CD4-positive, alpha-beta T cell treated with Interleukin-17A for 1 hour (primary cell): ENCODE measurements at places on chromosomes 4 and X.

- DNase-seq, result no peak
These were observed 31.4 kb upstream of the ARSH start for GRCh38 chrX:2974961-2975360.

- peak; percentile 28 for DNase-seq
These were observed 71.5 kb downstream of the SLC16A2 start for GRCh38 chrX:74492720-74493201.

- peak; percentile 72 for DNase-seq
These were observed 318.9 kb upstream of the GATB start for GRCh38 chr4:152079543-152080293.

- DNase-seq, result no peak
These were observed 176.5 kb downstream of the GBA3 start for GRCh38 chr4:22869235-22869634.

DNA sequence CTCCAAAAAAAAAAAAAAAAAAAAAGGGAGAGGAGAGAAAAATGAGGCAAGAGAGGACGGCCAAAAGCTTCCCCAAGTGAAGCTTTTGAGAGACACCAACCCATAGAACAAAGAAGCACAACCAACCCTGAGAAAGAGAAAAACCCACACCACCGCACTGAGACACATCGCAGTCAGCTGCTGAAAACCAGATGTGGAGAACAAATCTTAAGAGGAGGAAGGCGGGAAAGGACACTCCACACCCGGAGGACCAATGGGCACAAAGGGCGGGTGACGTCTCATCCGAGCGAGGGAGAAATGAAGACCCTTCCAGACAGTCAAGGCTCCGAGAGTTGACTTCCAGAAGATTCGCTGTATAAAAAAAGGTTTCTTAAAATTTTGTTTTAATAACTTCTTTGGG is 112.1 kb downstream of the AFAP1 start:
- DNase-seq, result no peak

GRCh38 chr4:159298502-159298901 is 195.6 kb downstream of the RAPGEF2 start:
- DNase-seq, result no peak

- no peak for DNase-seq
These were observed 30.1 kb downstream of the RASSF6 start for GRCh38 chr4:73589887-73590801.

- DNase-seq, result no peak
These were observed 213.6 kb downstream of the CPE start for GRCh38 chr4:165592386-165592785.

GRCh38 chr4:73776321-73776729 is 36.0 kb downstream of the CXCL8 start:
- DNase-seq, result no peak

- no peak for DNase-seq
These were observed 185.6 kb upstream of the S100G start for GRCh38 chrX:16464369-16464768.

DNA sequence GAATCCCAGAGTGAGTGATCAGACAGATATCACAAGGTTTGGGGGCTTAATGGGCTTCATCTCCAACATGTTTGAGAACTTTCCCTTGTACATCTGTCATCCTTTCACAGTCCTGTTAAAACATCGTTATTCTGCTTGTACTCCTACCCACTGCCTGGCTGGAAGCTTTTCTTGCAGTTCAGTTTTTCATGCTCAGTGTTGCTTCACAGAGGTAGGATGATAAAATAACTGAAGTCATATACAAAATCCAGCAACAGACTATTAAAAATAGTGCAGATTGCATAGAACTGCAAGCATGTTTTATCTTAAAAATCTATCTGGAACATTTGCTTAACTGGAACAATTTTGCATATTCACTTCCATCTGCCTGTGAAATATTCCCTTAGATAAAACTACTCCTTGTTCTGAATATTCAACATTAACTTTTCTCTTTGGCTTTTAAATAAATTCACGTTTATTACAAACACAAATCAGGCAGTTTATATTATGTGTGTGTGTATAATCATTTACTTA is 579.6 kb upstream of the IGFBP7 start:
- DNase-seq, result no peak

DNA sequence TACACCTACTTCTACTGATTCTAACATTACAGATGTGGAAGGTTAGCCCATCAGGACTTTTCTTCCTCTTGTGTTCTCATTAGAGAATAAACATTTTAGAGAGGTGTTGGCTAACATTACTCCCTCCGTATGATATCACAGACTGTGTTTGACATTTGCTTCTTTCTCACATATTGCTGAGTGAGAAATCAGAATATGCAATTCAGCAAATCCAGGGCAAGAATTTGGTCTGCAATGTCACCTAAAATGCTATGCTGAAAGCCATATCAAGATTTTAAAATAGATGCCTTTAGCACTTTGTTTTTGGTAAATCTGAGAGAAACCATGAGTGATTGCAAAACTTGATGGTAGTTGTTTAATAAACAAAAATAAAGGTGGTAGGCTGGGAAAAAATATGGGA is 319.1 kb downstream of the C4orf33 start:
- DNase-seq, result no peak

DNA sequence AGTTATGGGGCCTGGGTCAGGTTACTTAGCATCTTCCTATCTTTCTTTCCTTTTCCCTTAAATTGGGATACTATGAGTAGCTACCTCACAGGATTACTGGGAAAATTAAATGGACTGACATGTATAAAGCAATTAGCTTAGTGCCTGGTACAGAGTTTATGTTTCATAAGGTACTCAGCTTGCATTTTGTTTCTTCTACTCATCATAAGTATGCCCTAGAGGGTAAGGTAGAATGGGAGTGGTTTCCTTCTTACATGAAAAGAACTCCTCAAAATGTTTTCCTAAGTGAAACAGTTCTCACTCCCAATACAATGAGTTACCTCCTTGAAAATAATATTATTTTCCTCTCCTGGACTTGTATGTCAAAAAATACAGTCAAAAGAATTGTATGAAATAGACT is 75.7 kb downstream of the NPFFR2 start:
- DNase-seq, result no peak

DNA sequence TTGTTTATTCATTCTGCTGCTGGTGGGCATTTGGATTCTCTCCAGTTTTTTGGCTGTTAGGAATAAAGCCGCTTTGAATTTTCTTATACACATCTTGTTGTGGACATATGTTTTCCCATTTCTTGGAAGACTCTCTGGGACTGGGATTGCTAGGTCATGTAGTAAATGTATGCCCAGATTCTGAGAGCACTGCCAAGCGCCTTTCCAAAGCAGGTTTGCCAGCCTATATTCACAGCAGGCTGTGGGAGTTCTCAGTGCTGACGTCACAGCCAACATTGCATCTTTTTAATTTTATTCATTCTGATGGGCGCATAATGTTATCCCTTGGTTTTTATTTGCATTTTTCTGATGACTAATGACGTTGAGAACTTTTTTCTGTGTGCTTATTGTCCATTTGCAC is 24.1 kb downstream of the TMEM271 start:
- DNase-seq, result no peak

GRCh38 chrX:69959712-69960111 is 90.0 kb downstream of the AWAT2 start:
- DNase-seq, result no peak

DNA sequence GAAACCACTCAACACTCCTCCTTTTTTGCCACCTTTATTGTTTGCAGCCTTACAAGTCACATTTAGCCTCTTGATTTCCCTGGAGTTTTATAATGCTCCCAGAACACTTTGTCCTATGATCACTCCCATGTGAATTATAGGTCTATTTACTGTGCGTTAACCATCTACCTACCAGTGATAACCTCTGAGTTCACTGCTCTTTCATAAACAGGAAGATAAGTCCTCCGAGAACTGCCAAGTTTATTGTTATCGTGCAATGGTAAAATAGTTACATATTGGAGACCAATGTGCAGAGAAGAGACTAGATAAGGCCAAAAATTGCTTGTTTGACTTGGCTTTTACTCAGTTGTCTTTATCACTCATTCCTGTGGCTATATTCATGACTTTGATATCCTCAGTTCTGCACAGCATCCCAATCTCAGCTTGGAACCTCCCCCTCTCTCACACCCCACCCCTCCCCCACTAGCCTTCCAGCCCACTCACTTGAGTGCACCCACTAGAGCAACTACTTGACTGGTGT is 12.9 kb upstream of the NUDT9 start:
- no peak for DNase-seq

DNA sequence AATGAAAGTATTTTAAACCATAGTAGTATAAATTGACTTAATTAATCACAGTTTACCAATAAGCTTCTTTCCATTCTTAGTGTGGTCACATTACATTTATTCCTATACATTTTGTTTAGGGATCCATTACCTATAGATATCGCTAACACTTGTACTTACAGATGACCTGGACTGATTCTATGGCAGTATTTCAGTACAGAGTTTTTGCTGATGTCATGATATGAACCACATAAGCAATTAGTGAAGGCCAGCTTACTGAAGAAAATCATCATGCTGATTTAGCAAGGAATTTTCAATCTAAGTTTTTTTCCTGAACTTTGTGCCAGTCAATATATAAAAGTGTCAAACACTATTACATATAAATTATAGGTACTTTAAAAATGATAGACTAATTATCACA is 113.4 kb upstream of the HPGD start:
- no peak for DNase-seq

GRCh38 chr4:146507632-146508031 is 14.1 kb downstream of the SLC10A7 start:
- DNase-seq, result no peak

- peak; percentile 74 for DNase-seq
These were observed 45.9 kb upstream of the PGM2 start for GRCh38 chr4:37780444-37781130.

- DNase-seq, result peak; percentile 58
These were observed 35.3 kb downstream of the FRMD7 start for GRCh38 chrX:132092439-132093065.

- no peak for DNase-seq
These were observed 2.7 kb downstream of the ELOVL6 start for GRCh38 chr4:110195561-110196205.

- DNase-seq, result no peak
These were observed 314.9 kb upstream of the SMIM31 start for GRCh38 chr4:164439037-164439436.

- DNase-seq, result peak; percentile 43
These were observed 80.2 kb upstream of the CBLL2 start for GRCh38 chrX:22192419-22193060.

DNA sequence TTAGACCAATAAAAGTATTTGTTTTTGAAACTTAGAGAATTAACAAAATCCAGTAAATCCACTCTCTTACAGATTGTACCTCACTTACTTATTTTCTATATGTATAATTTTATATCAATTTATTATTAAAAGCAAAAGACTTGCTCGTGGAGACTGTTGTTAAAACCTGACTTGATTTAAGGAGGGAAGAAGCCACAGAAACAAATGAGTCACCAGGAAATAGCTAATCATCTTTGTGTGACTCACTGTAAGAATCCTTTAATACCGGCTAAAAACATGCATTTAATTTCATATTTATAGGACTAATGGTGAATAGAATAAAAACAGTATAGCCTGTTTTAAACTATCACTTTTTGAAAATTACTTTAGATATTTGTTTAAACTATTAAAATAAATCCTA is 29.9 kb upstream of the UBE2NL start:
- DNase-seq, result no peak

- no peak for DNase-seq
These were observed 379.7 kb downstream of the SPRY1 start for GRCh38 chr4:123776267-123776666.

DNA sequence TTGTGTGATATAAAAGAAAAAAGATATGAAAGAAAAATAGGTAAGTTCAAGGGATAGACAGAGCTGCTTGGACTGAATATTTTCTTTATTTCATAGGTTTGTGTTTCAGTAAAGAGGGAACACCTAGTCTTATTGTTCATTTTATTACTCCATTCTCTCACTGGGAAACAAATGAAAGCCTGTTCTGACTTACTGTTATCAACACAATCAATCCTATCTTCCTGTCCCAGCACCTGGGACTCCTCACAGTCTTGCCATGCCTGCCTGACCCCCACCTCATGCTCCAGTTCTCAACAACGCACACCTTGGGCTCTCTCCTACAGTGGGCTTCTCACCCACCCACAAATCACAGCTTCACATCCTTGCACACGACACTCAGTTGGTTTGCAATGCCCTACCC is 189.5 kb downstream of the PRDM5 start:
- DNase-seq, result no peak

DNA sequence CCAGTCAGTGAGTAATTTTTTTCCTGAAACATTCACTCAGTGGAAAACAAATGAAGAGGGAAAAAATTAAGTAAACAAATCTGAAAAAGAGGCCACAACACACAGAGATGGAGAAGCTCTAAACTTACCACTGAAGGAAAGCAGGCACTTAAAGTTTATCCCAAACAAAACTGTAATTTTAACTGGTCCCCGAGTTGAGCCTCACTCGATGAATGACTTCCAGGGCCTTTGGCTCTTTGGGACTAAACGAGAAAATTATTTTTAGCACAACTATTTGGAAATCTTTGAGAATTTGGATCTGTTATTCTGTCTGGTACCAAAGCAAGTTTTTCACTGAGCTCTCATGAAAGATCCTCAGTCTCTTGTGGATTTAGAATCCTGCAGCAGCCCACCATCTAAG is at the start of gene C1QTNF7:
Gene C1QTNF7, plus strand, starts transcription at position 333 of the 400 bp plus-strand sequence. CDS start 7,711 bp downstream, outside the sequence.
- no peak for DNase-seq

- DNase-seq, result no peak
These were observed 216.3 kb upstream of the LEF1 start for GRCh38 chr4:108385076-108385475.

DNA sequence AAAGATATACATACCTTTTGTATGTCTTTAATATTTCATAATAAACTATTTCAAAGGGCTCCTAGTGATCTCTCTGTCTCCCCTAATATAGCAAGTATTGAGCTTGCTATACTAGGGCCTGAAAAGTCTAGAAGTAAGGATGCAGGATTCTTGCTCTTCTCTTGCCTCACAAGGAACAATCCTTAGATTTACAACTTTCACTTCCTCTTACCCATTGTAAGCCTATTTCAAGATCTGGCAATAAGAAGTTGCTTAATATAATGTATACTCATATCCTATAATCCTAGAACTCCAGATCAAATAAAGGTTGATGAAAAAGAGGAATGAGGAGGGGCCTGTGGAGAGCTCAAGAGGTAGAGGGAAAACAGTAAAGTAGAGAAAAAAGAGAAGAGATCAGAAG is 40.8 kb upstream of the CHRDL1 start:
- DNase-seq, result no peak

GRCh38 chrX:3455796-3456195 is 109.3 kb upstream of the MXRA5 start:
- no peak for DNase-seq

- DNase-seq, result no peak
These were observed 314.0 kb downstream of the GBA3 start for GRCh38 chr4:23006756-23007155.

- DNase-seq, result no peak
These were observed 27.8 kb downstream of the DIPK2B start for GRCh38 chrX:45172890-45173289.
